ENCODE measurements at places on chromosomes 12 and 14.

DNA sequence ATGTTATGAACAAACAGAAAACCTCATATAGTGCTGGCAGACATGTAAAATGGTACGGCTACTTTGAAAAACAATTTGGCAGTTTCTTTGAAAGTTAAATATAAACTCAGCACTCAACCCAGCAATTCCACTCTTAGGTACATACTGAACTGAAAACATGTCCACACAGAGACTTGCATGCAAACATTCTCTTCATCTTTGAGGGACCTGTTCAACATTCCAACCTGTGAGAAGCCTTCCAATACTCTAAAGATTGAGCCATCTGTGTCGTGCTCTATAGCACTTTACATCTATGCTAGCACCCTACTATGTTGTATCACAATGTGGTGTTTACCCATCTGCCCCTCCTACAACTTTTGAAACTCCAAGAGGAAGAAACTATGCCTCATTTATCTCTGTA is 79.3 kb downstream of the DNAI7 start:
- DNase-seq = no peak

DNA sequence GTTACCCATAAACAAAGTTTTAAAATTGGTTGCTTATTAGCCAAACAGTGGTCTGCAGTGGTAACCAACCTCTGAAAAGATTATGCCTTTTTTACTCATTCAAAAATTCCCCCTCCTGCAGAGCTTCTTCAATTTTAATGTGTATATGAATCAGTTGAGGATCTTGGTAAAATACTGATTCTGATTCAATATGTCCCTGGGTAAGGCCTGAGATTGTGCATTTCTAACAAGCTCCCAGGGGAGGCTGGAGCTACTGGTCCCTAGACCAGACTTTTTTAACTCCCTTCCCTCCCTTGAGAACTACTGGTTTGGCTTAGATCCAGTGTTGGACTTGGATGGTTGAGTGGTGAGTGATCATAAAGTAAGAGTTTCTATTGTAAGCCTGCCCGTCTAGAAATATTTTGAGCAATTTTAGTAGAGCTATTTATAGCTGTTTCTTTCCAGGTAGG is 90.2 kb downstream of the FUT8 start:
- DNase-seq = peak; percentile 7

- no peak for DNase-seq
Measured at GRCh38 chr12:19447386-19447785, 8.1 kb downstream of the AEBP2 start.

GRCh38 chr14:30971586-30971985 is 53.9 kb upstream of the AP4S1 start:
- no peak for DNase-seq

DNA sequence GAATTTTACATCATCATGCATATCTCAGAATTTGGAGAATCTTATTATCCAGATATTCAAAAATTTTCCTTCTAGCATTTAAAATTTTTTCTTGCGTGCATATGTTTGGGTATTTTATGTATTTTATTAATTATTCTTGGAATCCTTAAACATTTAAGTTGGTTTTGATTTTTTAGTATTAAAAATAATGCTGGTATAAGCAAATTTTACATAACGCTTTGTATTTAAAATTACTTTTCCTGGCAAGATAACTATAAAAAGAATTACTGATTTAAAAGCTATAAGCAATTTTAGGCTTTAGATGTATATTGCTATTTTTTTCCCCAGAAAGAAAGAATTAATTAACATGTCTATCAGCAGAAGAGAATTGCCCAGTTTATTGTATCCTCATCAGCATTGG is 224.6 kb upstream of the STXBP6 start:
- no peak for DNase-seq

GRCh38 chr12:30696103-30696408 is 387 bp upstream of the IPO8 start:
- no peak for DNase-seq

DNA sequence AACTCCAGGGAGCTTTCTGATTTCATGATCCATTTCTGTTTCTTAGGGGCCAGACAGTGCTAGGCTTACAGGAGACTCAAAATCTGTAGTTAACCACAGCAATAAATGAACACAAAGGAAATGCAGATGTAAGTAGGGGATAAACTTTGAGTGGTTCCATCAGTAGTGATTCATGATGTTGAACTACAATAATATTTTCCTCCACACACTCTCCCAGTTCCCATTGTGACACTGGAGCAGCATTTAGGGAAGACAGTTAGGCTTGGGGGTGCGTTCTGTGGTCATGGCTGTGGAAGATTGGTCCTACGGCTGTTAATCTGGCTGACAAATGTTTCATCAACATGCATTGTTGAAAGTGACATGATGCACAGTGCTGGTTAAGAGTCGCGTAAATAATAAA is 66.9 kb downstream of the HMGA2 start:
- DNase-seq = no peak

- no peak for DNase-seq
Measured at GRCh38 chr12:39872425-39872824, 233.5 kb downstream of the SLC2A13 start.

DNA sequence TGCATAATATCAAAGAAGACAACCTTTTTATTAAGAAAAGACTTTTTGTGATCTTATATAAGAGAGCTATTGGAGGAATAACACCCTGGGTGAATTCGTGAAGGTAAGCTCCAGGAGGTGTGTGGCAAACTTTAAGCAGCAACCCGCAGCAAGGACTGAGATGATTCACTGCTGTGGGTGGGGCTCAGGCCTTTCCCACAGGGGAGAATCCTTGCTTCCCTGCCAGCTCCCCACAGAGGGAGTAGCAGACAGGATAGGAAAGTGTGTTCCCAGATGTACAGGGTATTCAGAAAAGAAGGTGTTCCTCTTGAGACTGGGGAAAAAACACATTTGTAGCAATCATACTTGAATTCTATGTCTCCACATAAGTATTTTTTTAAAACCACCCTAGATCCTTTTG is 9.2 kb downstream of the NDUFA12 start:
- DNase-seq = no peak

DNA sequence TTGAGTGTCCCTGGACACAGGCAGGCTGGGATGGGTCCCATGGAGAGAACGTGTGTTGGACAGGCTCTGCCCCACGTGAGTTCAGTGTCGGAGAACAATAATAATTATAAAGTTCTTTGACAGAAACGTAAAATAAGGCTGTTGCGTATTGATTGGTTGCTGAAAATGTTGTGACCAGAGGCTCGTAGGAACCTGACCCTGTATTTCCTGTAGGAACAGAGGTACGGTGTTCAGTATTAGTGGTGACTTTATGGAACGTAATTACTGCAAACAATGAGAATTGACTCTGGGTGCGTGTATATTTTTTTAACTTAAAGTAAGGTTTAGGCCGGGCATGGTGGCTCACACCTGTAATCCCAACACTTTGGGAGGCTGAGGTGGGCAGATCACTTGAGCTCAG is 7.8 kb downstream of the MTA1 start:
- no peak for DNase-seq

DNA sequence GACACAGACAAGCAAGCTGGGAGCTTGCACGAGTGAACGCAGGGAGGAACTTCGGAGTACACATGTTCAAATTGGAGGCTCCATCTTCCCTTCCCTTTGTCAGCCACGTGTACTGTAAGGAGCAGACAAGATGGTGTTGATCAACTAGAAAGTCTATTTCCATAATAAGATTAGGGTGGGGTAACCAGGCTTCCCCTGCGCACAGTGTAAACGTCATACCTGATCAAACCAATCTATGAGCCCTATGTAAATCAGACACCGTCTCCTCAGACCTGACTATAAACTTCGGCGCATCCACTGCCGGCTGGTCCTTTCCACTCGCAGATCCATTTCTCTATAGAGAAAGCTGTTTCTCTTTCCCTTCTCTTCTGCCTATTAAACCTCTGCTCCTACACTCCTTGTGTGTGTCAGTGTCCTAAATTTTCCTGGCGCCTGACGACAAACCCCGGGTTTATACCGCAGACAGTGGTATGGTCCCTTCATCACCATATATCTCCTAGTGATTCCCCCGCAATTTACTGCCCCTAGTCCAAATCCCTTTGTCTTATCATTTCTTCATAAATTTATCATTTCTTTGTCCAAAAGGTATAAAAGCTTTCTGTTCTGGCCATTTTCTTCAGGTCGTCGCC is 7.5 kb upstream of the ETFBKMT start:
- no peak for DNase-seq

DNA sequence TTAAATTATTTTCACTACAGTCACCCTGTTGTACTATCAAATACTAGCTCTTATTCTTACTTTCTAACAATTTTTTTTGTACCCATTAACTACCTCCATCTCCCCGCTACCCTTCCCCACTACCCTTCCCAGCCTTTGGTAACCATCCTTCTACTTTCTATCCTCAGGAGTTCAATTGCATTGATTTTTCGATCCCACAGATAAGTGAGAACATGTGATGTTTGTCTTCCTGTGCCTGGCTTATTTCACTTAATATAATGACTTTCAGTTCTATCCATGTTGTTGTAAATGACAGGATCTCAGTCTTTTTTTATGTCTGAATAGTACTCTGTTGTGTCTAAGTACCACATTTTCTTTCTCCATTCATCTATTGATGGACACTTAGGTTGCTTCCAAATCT is 117.8 kb downstream of the FIGNL2 start:
- no peak for DNase-seq

GRCh38 chr14:49766839-49767238 is 1.1 kb upstream of the KLHDC2 start:
- DNase-seq = no peak

DNA sequence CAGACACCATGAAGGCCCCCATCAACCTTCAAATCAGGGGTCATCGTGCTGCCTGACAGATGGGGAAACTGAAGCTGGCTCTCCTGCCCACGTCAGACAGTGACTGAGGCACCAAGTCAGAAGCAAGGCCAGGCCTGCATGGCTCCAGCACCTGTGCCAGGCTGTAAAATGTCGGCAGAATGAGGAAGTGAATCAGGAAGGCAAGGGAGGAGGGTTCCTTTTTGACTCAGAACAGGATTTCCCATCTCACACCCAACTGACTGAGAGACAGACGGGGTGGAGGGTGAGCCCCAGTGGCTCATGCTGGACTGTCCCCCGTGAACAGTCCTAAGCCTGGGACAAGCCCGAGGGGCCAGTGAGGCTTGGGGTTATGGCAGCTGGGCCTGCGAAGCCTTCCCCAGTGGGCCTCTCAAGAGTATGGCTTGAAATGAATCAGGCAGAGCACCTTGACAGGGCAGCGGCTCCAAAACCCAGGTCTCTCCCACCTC is 20.9 kb downstream of the SYNE3 start:
- DNase-seq = no peak

DNA sequence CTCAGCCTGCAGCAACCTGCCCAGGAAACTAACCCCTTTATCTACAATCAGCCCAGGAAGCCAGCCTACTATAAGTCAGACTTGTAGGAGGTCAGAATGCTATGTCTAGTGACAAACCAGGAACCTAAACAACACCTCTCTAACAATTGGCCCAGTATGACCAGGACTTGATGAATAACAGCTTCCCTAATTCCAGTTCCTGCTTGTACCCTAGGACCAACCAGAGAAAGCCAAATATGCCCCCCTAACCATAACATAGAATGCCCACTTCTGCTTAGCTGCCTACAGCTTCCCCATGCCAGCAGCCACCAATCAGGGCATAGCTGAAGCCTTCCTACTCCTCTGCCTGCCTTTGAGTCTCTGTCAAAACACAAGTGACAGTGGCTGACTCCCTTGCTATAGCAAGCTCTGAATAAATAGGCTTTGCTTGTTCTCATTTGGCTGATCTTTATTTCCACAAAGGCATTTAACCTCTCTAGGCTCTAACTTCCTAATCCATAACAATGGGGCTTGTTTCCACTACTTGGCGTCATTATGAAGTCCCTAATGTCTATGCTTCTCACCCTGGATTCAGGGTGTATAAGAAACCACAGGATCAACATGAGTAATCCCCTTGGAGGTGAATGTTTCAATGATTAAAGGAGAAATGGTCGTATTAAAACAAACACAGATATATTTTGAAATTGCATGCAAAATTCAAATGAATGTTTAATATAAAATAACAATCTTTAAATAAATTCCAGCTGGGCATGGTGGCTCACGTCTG is 220.2 kb downstream of the ANO6 start:
- no peak for DNase-seq

DNA sequence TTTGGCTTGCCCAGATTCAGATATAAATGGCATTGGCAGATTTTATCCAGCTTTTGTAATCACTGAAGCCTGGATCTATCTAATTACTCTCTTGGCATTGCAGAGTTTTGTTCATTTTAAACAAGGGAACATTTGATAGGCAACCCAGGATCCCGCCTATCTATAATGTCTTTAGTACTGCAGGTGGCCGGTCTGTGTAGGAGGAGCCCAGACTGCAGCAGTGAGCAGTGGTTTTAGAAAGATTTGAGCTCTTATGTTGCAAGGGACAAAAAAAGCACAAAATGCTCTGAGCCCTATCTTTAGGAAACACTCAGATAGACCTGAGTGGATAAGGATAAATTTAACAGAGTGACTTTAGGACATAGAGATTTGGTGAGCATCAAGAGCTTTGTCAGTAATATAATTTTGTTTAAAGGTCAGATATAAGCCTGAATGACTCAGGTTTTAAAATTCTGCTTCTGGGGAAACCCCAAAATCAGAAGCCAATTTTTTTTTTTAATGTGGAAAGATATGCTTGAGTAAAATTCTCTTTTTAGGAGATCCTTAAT is 165.5 kb downstream of the SLC5A8 start:
- no peak for DNase-seq

DNA sequence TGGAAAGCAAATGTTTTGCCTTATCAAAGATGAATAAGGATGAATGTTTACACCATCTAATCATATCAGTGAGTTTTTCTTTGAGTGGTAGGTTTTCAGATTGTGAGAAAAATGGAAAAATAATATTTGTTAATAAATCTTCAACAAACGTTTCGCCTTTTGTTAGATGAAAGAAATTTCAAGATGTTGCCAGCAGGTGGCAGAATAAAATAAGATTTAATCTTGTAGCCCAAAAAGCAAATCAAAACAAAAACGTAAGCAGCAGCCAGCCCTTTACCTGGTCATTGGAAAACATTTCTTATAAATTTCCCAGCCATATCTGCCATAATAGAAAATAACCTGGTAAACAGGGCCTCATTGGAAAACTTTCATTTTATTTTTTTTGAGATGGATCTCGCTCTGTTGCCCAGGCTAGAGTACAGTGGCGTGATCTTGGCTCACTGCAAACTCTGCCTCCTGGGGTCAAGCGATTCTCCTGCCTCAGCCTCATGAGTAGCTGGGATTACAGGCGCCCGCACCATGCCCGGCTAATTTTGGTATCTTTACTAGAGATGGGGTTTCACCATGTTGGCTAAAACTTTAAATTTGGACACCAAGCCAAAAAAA is 15.4 kb upstream of the TMEM120B start:
- no peak for DNase-seq

DNA sequence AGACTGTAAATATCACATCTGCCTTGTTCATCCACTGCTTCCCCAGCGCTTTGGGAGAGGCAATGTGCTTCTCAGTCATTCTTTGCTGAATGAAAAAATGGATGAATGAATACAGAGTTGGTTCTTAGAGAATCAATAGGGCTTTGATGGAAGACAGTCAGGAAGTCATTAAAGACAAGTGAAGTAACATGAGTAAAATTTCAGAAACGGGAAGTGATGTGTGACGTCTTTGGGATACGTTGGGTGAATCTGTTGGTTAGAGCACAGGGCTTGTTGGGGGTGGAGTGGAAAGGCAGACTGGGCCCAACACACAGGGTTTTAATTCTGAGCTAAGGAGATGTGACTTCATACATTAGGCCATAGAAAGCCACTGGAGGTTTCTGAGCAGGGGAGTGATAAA is 39.0 kb upstream of the NRXN3 start:
- DNase-seq = no peak

Measured in thyroid gland (tissue), 4 donors.